ENCODE measurements at places on chromosomes 12 and 14.

DNA sequence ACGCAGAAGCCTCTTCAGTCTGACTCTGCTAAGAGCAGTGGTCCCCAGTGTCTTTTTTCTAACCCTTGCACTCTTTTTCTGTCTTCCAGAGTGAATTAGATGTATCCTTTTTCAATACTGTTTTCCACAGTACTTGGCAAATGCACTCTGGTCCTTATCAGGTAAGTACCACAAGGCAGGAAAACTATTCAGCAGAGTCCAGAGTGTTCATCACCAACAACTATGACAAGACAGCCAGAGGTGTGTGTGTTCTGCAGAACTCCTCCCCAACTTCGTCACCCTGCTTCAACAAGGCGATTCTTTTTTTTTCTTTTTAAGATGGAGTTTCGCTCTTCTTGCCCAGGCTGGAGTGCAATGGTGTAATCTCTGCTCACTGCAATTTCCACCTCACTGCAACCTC, 54.3 kb upstream of the STRN3 start:
- DNase-seq: no peak

- DNase-seq: no peak
These were observed 5.4 kb downstream of the SRSF5 start for GRCh38 chr14:69772082-69773017.

- no peak for DNase-seq
These were observed 5.2 kb downstream of the TEDC1 start for GRCh38 chr14:105495990-105496830.

- DNase-seq: no peak
These were observed 5.8 kb upstream of the NTN4 start for GRCh38 chr12:95796225-95796981.

DNA sequence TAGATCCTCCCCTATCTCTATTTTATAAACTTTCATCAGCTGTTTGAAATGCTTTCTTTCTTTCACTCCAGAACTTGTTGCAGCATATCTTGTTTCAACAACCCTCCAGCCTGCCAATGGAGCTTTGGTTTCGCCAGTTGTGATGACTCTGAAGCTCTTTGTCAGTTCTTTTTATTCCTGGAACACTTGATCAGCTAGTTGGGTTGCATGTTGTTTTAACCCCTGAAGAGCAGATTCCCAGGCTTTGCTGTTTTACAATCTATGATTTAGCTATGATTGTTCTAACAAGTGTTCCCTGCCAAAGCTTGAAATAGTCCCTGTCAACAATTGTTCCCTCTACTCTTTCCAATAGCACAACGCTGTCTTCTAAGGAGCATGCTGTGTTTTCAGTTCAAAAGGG, 50.6 kb upstream of the FUT8 start:
- no peak for DNase-seq

GRCh38 chr14:31947076-31947475, 130.0 kb upstream of the ARHGAP5 start:
- DNase-seq: no peak

- no peak for DNase-seq
These were observed 377.8 kb downstream of the DPF3 start for GRCh38 chr14:72515779-72516770.

- no peak for DNase-seq
These were observed 22.0 kb downstream of the GPR65 start for GRCh38 chr14:88026890-88027289.

DNA sequence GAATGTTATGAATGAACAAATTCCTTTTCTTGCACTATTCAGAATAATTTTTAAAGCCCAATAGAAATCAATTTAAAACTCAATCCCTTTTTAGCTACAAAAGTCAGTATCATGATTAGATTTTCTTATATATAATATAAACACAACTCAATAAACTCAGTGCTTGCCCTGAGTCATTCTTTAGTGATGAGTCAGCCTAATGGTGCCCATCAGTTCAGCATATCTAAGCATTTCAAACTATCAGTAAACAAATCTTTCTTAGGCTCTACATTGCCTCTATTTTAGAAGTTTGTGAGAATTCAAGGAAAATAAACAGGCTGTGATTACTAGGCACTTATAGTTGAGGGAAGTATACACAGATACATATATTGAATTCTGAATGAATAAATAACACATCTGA, 179.6 kb downstream of the NELL2 start:
- no peak for DNase-seq

DNA sequence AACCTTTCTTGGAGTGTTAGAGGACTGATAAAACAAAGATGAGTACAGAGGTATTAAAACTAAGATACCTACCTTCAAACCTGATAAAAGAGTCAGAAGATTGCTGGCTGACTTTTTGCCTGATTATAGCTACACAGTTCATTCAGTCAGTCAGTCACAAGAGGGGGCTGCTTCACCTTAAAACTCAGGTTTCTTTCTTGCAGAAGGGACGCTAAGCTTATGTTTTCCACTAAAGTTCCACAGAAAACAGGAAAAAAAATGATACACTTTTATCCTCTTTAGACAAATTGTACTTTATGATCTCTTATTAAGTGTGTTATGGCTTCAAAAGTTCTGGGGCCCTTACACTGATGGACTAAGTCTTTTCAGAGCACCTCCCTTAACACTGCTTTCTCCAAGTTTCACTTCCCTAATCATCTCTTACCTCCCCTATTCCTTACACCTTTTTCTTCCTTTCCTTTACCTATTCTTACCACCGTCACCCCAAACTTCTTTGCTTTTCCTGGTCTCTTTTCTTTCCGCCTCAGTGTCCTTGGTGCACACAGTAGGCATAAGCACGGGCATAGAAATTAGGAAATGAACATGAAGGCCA, 448.7 kb upstream of the OR4E1 start:
- no peak for DNase-seq

DNA sequence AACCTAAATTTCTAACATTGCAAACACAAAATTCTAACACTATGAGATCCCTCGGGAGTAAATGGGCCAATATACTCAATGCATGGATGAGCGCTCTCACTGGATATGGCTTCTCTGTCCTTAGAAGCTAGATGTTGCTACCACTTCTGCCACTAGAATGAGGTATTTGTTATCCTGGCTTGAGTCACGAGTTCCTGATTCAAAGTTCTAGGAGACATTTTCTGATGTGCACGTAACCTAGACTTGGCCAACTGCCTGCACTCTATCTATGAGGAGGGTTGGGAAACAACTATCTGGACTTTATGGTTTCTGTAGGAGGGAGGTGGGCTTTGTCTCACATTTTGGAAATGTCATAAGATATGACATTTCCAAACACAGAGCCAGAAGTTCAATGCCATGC, 37.6 kb downstream of the FERMT2 start:
- DNase-seq: no peak

- DNase-seq: no peak
These were observed 63.4 kb upstream of the CSRP2 start for GRCh38 chr12:76942267-76942666.

GRCh38 chr14:93137864-93138263, 22.1 kb upstream of the ITPK1 start:
- DNase-seq: no peak
